ENCODE measurements at places on chromosomes 5 and 9. TPM values are rescaled to one million over a fixed set of nuclear protein-coding genes. Genes with fewer than 3 reads are reported as not detected.

- no peaks in the 10 kb centered on the region for H3K36me3 ChIP-seq
- H3K27me3 ChIP-seq: no peaks in the 10 kb centered on the region
- H3K4me3 ChIP-seq: no peak overlapping the region
- no peak overlapping the region for H3K27ac ChIP-seq
Measured at GRCh38 chr5:60263346-60263745, 369.8 kb upstream of the PDE4D start.

GRCh38 chr5:56827924-56828323, 12.6 kb downstream of the MAP3K1 start:
- no peaks in the 10 kb centered on the region for H3K36me3 ChIP-seq
- no peak overlapping the region for H3K4me3 ChIP-seq
- no peak overlapping the region for H3K27ac ChIP-seq
- no peak for DNase-seq
- H3K27me3 ChIP-seq: no peaks in the 10 kb centered on the region
- H3K4me1 ChIP-seq: peaks cover 76% of the 10 kb centered on the region

DNA sequence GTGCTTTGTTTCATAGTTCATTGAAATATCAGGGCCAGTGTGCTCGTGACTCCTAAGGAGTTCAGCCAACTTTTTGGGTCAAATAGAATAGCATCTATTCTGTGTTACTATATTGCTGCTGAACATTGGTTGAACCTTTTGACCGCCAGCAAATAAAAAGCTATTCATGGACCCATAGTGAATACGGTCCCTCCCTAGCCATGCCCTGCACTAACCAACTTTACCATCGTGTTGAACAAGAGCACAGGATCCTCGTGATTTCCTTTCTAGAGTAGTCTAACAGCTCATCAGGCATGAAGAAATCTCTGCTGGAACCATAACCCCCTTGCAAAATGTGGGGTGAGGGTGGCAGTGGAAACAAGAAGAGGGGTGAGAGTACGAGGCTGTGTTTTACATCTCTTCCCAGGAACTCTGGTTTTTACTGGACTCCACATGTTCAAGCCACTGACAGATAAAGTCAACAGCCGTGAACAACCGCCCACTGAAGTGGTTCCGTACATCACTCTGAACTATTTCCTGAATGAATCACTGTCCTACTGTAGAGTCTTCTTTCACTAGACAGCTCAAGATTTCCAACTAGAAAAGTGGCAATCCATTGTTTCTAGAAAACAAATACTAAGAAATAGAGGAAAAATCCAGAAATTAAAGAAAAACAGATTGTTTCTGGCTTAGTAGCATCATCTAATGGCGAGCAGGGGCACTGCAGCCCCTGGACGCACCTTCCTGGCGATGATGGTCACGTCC, 70.1 kb upstream of the SPATA31E1 start:
- no peaks in the 10 kb centered on the region for H3K4me1 ChIP-seq
- no peaks in the 10 kb centered on the region for H3K36me3 ChIP-seq
- no peak overlapping the region for H3K4me3 ChIP-seq
- H3K27me3 ChIP-seq: peaks cover 29% of the 10 kb centered on the region
- H3K27ac ChIP-seq: no peak overlapping the region

DNA sequence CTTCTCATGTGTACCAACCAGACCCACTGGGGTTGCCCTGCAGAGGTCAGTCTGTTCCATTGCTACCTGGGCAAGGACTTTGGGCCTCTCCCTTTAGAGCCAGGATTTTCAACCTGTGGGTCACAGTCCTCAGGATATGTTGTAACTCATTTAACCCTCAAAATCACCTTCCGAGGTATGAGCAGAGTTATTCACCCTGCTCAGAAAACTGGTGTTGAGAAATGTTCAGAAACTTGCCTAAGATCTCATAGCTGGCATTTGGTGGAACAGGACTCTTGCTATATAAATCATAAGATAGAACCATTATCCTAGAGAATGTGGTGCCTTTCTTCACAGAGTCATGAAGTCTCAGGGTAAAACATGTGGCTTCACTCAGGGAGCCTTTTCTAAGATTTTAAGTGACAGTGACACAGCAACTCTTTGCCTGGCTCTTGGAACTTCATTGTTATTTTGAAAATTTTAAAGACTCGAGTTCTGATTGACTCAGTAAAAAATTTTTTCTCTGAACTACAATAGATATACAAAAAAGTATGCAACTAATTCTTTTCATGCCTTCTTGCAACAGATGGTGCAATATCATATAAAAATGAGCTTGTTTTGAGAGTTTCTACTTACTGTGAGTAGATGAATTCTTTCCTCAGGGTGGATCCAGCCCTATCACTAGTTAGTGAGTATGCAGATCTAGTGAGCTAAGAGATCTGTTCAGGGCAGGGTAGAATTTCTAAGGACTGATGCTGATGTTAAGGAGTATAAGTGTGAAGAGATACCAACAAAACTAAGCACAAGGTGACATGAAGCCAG, 29.5 kb downstream of the CAST start:
- no peaks in the 10 kb centered on the region for H3K27me3 ChIP-seq
- H3K27ac ChIP-seq: no peak overlapping the region
- peaks cover 17% of the 10 kb centered on the region for H3K4me1 ChIP-seq
- DNase-seq: no peak

- no peak overlapping the region for H3K27ac ChIP-seq
- H3K4me3 ChIP-seq: no peak overlapping the region
- peaks cover 15% of the 10 kb centered on the region for H3K4me1 ChIP-seq
- peaks cover 9% of the 10 kb centered on the region for H3K36me3 ChIP-seq
- H3K27me3 ChIP-seq: no peaks in the 10 kb centered on the region
Measured at GRCh38 chr5:1052076-1052475, 43.5 kb downstream of the NKD2 start.

- H3K27me3 ChIP-seq: no peaks in the 10 kb centered on the region
- peak overlapping the region; percentile 83 for H3K27ac ChIP-seq
- peaks cover 4% of the 10 kb centered on the region for H3K36me3 ChIP-seq
- peak overlapping the region; percentile 42 for H3K4me3 ChIP-seq
- DNase-seq: no peak
Measured at GRCh38 chr5:142952229-142952628, 182.1 kb downstream of the ARHGAP26 start.

The RGMB gene
- 0.78 TPM for total RNA-seq

The GM2A gene
- total RNA-seq: 15.4 TPM
